ENCODE measurements at places on chromosomes 6 and 20.
A peak's percentile ranks its signal among the peaks of the same experiment; 100 is the strongest.

DNA sequence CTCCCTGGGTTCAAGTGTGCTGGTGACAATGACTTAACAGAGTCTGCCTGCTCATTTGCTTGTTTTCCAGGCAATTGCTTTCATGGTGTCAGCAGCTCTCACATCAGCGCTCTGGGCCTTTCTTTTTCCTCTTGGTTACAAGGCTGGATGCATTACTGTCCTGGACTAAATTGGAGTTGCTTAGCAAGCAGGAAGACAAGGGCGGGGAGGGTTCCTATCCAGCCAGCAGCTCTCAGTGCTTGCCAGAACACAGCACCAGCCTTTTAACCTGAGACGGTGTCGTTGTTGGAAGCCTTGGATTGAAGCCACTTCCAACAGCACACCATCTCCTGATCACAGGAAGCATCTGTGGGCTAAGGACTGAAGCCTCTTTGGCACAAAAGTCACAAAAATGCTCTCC, 606.9 kb downstream of the CDH26 start:
- DNase-seq = no peak

GRCh38 chr20:48592107-48592940, 235.5 kb downstream of the PREX1 start:
- no peak for DNase-seq

DNA sequence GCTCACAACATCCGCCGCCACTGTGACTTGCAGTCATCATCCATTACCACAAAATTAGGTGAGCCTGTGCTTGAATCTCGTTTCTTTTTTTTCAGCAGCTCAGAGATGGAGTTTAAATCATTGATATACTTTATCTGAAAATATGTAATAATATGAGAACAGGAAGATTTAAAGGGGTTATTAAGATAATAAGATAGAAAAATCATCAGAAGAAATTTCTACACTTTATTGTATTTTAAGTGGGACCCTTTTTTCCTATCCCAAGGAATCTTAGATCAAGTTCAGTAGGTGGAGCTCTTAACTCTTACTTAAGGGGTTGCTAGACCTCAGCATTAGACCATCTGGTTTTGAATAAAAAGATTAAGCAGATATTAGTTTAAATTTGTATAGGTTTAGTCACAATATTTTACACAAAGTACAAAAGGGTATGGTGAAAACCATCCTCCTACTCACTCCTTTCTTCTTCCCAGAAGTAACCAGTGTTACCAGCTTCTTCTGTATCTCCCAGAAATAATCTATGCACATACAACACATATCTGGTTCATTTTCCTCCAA, 9.4 kb upstream of the NCOA7 start:
- no peak for DNase-seq

- DNase-seq = no peak
These were observed 4.8 kb upstream of the SLC17A3 start for GRCh38 chr6:25878721-25879322.

GRCh38 chr6:162710936-162711335, 16.6 kb downstream of the PRKN start:
- no peak for DNase-seq

DNA sequence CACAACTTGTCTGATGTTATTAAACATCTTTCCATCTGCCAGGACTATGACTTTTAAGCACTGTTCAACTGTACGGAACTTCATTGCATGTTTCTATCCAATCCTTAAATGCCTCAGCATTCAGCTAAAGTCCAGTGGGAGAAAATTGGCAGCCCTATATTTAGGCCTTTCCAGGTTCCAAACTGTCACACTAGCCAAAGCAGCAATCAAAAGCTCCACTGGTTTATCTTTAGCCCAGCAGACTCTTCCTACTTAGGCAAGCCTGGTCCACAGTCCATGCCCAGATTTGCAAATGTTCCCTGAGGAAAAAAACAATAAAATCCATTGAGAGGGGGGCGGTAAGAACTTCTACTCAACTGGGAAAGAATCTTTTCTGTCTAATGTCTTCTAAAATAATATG, 349.1 kb upstream of the GJE1 start:
- DNase-seq = no peak

GRCh38 chr6:166942393-166943168, 13.8 kb downstream of the RNASET2 start:
- peak; percentile 52 for DNase-seq

GRCh38 chr6:6285679-6286078, 34.8 kb downstream of the F13A1 start:
- no peak for DNase-seq

All from stimulated activated CD4-positive, alpha-beta T cell treated with anti-CD3 and anti-CD28 coated beads, Interleukin-12 subunit alpha, Interleukin-12 subunit beta, amount 100 ng/mL, for 24 hours (primary cell).